ENCODE measurements at places on chromosomes 11 and 22.

DNA sequence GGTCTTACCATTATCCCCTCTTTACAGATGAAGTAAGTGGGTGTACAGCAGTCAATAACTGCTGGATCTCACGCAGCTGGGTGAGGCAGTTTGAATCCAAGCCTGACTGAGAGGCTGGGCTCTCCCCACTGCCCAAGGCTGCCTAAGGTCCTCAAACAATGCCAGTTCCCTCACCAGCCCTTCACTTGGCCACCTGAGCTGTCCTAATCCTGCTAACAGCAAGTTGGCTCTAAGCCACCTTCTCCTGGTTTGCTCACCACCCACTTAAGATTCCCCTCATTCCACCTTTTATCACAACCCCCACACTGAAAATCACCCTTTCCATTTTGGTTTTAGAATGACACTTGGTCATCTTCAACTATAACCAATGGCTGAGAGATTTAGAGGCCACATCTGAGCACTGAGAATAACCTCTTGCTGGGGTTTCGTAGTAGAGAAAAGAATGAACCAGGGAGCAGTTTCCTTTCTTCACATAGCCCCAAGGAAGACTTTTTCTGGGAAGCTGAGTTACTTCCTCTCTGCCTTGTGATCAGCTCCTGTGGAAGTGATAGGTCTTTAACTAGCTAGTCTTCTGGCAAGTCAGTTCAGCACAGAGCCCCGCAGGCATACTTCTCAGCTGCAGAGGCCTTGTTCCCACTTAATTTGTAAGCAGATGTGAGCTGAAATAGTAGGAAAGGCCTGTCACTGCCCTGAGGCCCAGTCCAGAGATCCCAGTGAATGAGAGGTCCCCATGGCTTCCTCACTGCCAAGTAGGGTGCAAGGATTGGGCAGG, 57.8 kb upstream of the TTC12 start:
- DNase-seq: no peak

DNA sequence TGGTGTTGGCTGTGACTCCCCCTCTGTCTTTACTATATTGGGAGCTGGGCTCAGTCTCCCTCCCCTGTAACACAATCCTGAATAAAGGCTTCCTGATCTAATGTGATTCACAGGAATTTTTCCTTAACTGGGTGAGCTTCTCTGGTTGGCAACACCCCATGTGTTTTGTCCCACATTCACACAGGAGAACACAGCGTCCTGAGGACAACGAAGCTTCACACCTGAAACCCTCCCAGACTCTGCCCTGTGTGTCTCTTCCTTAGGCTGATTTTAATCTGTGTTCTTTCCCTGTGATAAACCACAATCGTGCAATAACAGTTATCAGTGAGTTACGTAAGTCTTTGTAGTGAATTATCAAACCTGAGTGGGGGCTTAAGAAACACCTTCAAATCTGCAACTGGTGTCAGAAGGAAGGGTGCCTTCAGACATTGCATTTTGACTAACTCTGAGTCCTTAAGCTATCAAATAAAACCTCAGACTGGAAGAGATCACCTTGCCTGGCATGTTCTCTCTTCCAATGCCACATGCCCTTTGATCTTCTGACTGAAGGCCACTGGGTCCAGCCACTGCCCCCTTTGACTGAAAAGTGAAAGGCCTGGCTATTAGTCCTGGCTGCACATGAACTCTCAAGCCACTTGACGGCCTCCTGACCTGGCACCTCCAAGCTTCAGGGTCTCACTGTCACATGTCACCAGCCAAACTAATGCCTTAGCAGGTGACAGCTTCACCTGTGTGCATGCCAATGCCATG, 17.3 kb downstream of the APOL3 start:
- DNase-seq: no peak

GRCh38 chr11:73227571-73228211, 9.6 kb downstream of the P2RY2 start:
- no peak for DNase-seq

GRCh38 chr11:68025047-68025446, 5.4 kb upstream of the NDUFS8 start:
- DNase-seq: no peak

DNA sequence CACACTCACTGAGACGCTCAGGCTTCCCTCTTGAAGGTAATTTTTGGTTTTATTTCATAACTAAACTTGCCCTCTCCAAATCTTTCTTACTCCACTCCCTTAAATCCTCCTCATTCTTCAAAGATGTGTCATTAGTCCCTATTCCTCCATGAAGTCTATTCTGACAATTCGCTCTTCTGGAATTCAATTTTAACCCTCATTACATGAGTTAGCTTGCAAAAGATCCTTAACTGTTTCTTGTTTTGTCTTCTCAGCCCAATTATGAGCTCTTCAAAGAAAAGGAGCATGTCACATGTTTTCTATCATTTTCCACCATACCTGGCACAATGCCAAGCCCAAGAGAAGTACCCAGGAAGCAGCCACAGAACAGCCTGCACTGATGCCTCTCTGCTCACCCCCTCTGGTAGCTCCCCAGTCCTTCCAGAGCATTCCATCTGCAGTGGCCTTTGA, 13.0 kb downstream of the GALNT18 start:
- DNase-seq: no peak

Measured in activated CD8-positive, alpha-beta memory T cell treated with anti-CD3 and anti-CD28 coated beads for 4 hours (primary cell).